HFF-Myc (cell line): ENCODE measurements at places on chromosomes 6 and 20.

DNA sequence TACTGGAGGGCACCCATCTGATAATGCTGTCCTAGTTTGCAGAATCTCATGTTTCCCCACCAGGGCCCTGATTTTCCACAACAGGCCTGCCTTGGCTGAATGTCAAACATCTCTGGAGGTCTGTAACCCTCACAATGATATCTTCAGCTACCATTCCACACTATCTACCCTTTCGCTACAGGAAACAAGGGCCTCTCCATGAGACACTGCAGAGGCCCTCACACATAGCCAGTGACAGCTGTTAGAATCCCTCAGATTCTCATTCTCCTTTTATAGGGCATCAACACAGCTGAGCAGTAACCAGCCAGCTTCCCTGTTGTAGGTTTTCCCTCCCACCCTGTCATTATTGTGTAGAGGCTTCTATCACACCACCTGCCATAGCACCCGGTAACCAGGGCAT lies 29.6 kb upstream of the MICB start:
- DNase-seq = no peak

DNA sequence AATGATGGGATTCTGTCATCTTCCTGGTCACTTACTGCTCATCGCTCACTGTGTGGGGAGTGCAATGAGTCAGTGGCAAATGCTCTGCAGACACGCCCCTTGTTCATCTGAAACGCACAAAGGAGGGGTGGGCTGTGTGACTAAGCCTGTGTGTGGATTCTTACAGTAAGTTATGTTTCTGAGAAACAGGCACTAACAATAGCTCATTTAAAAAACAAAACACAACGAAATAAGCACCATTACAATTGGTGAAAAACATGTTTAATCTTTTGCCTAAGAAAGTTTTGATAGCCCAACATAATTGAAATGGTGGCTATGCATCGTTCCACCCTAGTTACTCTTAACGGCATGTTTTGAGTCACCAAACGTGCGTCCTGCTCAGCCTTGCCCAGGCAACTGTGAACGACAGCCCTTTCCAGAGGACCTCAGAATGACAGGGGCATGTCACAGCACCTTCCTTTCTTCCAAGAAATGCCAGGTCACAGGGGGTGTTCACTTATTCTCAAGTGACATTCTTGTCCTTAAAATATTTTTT lies 118.4 kb upstream of the SGK1 start:
- DNase-seq = peak; percentile 81

DNA sequence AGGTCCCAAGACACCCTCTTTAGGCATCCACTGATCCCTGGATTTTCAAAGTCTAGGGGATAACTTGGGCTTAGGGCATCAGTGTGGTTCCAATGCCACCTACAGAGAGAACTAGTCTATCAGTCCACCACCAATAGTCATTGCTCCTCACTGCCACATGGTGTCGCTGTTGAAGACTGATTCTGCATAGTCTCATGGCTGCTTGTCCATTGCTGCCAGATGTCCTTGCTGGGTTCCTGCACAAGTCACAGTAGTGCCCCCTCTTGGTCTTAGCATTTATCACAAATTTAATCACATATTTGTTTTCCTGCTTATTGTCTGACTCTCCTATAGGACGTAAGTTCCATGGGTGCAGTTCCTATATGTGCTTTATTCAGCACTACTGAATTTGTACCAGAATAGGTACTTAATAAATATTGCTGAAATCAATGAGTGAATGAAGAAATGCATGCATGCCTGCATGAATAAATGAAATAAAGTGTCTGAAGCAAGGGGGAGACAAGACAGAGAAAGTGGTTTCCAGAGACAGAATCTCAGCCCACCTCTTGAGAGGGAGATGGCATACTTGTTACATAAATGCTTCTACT lies 45.9 kb upstream of the RALY start:
- DNase-seq = peak; percentile 46

DNA sequence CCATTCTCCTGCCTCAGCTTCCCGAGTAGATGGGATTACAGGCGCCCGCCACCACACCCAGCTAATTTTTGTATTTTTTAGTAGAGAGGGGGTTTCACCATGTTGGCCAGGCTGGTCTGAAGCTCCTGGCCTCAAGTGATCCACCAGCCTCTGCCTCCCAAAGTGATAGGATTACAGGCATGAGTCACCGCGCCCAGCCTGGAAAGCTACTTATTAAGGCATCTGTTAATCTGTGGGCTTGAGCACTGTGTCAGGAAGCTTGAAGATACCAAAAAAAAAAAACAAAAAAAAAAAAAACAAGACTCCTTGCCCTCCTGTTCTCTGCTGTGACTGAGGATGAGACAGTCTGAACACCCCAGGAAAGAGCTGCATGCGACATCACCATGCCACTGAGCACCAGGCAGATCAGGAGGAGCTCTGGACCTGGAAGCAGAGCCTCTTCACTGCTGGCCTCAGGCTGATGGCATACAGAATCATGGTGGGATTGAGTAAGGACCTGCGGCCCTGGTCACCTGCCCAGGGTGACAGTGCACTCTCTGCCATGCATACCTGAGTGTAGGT lies 166.5 kb upstream of the SNX9 start:
- no peak for DNase-seq

DNA sequence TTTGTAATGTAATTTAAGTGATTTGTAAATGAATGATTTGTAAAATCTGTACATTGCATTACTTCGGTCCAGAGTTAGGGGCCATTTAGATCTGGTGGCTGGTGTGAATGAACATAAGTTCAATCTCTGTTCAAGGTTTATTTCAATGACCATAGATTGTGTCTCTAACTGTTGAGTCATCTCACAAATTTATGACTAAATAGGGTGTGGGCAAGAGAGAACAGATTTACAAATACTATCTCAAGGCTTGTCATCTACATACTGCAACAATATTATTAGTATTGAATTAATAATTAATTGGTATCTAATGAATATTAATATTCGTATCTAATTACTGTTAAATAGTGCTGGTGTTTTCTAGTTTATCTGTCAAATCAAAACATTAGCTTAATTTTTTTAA lies 115.3 kb upstream of the EDN1 start:
- no peak for DNase-seq

GRCh38 chr20:43824309-43825050 lies 90.2 kb upstream of the TOX2 start:
- no peak for DNase-seq

GRCh38 chr6:128172081-128172480 lies 271.2 kb upstream of the THEMIS start:
- DNase-seq = no peak

GRCh38 chr6:150673720-150674346 lies 74.1 kb downstream of the PLEKHG1 start:
- no peak for DNase-seq

DNA sequence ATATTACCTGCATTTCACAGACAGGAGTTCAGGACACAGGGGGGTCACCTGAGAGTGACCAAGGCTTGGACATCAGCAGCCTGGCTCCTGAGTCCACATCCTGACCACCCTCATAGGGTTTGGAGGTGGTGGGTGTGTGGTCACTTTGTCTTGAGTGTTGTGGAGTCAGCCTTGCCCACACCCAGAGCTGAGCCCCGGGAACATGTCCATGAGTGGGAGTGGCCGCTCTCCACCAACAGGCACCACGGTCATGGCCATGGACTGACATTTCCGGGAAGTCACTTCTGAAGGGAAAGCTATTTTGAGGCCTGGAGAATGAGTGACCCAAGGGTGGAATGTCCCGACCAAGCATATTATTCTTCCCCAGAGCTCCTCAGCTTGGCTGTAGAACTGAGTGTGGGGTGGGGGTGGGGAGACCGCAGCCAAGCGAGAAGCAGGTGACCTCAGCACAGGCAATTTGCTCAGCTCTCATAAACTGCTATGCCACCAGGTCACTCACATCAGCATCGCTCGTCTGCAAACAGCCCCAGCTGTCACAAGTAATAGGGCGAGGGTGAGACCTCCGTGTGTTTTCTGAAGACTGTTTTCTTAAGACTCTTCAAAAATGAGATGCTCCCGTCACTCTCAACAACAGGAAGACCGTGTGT lies 348.6 kb upstream of the CDH4 start:
- no peak for DNase-seq

GRCh38 chr20:43532416-43533055 lies 25.0 kb downstream of the L3MBTL1 start:
- DNase-seq = no peak

GRCh38 chr20:54351371-54352136 lies 123.8 kb upstream of the DOK5 start:
- no peak for DNase-seq

DNA sequence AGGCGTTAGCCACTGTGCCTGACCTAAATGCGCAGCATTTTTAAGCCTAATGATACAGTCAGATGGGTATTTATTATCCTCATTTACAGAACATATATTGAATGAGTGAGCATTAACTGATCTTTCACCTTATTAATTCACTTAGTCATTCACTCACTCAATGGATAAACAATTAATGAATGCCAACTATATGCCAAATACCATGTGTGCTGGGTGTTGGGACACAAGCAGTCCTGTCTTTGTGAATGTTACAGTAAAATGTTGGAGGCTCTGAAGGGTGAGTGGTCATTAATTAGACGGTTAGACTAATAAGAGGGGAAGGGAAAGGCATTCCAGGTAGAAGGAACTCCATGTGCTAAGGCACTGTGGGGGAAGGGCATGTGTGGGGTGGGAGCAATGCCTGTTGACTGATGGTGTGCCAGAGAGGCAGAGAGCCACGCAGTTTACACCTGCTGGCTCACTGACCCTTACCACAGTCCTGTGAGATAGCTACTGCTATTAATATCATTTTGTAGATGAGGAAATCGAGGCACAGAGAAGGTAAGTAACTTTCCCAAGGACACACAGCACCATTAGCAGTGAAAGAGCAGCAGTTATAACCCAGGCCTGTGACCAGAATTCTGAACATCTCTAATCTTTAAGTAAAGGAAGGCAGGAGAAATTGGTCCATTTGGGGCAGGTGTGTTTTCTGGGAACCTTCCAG lies 38.7 kb upstream of the B4GALT5 start:
- no peak for DNase-seq

DNA sequence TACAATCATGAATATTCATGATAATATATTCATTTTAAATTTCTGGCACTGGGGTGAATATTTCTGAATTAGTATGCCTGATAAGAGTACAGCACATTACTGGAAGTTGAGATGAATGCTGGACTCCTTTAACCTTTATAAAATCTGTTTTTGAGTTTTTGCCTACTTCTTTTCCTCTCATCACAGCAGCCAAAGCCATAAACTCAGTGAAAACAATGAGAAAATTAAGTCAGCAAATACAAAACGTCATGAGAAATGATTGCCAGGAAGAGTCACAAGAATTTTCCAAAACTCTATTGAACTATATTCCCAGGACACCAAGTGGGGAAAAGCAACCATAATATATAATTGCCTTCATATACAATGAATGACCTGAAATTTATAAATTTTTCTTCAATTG lies 837.6 kb downstream of the TBC1D32 start:
- no peak for DNase-seq

GRCh38 chr20:63215101-63216040 lies 560 bp downstream of the YTHDF1 start:
- DNase-seq = no peak

GRCh38 chr6:13065581-13065980 lies 262.8 kb downstream of the TBC1D7 start:
- DNase-seq = no peak

GRCh38 chr20:49674383-49675352 lies 39.0 kb downstream of the B4GALT5 start:
- peak; percentile 35 for DNase-seq

DNA sequence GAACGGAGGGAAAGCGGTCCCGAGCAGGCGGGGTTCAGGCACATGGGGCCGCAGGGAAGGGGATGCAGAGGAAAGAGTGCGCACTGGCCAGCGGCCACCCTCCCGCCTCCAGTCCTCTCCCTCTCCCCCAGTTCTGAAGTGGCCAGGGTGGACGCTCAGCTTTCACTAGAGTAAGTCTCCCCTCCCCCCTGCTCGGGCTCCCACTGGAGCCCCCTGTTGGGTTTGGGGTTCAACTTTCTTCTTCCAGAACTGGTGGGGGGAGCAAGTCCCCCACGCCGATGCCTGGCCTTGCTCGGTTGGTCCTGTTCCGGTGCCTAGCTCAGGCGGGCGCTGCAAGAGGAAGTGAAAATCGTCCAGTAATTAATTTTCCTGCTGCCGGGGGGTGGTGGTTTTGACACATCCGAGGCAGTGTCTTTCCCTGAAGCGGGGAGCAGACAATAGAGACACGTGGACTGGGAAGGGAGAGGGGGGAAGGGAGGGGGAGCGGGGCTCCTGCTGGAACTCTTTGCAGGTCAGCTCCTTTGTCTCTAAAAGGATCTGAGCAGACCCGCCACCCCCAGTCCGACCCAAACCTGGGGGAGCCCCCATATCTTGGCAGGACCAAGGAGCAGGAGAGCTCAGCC lies 824 bp upstream of the SCRT2 start:
- no peak for DNase-seq

DNA sequence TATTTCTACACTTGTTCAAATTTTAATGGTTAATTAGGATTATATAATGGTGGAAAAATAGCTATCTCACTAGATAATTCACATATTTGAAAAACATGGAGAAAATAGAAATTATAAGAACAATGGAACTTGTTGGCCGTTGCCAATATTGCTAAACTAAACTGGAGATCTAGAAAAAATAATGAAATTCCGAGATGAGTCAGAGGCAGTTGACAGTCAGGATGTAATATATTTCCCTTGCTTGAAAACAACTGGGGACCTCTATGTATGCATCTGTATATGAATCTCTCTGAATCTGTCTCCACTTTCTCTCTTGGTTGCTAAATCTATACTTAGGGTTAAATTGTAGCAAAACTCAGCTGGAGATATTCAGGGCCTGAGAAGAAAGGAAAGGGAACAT lies 1108.2 kb upstream of the GJE1 start:
- DNase-seq = no peak

DNA sequence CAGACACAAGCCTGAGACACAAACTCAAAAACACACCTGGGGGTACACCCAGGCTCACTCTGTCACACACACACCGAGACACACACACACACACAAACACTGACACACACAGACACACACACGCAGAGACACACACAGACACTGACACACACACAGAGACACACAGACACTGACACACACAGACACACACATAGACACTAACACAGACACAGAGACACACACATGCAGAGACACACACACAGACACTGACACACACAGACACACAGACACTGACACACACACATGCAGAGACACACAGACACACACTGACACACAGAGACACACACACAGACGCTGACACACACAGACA lies 14.4 kb upstream of the ABHD16B start:
- DNase-seq = no peak
